ENCODE measurements at places on chromosomes 5 and 9. TPM values are rescaled to one million over a fixed set of nuclear protein-coding genes. Genes with fewer than 3 reads are reported as not detected.

- DNase-seq, result no peak
Observed at GRCh38 chr9:79565245-79565644, 6.5 kb upstream of the TLE4 start.

GRCh38 chr5:65816729-65817128 lies 94.7 kb downstream of the NLN start:
- no peak for DNase-seq

- peak; percentile 75 for DNase-seq
Observed at GRCh38 chr5:143652108-143652700, 159.8 kb upstream of the HMHB1 start.

GRCh38 chr5:172162323-172162986 lies 25.6 kb downstream of the STK10 start:
- peak; percentile 28 for DNase-seq

- DNase-seq, result peak; percentile 1
Observed at GRCh38 chr5:59276917-59277372, 616.6 kb downstream of the PDE4D start.

GRCh38 chr5:169801781-169802180 lies 164.7 kb downstream of the DOCK2 start:
- peak; percentile 41 for DNase-seq

DNA sequence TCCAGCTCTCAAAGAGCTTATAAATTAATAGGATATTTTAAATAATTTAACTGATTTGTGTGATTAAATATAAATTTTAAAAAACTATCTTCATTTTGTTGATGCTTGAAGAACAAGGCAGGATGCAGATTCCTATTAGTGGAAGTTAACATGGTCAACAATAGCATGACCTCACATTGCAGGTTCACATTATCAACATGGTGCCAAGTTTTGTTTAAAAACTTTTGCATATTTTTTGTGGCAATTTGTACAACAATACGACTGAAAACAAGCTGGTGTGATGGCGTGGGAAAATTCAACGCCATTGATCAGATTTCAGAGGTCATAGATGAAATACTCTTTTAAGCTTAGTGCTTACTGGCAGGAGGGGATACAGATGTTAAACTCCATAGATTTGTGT lies 114.1 kb upstream of the MYO10 start:
- no peak for DNase-seq

DNA sequence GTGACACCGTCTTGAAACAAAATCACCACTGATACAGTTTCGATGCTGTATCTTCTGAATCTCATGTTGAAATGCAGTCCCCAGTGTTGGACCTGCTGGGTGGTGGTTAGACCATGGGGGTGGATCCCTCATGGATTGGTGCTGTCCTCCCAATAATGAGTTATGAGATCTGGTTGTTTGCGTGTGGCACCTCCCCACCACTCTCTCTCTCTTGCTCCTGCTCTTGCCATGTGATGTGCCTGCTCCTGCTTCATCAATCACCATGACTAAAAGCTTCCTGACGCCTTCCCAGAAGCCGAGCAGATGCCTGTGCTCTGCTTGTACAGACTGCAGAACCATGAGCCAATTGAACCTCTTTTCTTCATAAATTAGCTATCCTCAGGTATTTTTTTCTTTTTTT lies 15.2 kb upstream of the C5orf15 start:
- DNase-seq, result no peak

DNA sequence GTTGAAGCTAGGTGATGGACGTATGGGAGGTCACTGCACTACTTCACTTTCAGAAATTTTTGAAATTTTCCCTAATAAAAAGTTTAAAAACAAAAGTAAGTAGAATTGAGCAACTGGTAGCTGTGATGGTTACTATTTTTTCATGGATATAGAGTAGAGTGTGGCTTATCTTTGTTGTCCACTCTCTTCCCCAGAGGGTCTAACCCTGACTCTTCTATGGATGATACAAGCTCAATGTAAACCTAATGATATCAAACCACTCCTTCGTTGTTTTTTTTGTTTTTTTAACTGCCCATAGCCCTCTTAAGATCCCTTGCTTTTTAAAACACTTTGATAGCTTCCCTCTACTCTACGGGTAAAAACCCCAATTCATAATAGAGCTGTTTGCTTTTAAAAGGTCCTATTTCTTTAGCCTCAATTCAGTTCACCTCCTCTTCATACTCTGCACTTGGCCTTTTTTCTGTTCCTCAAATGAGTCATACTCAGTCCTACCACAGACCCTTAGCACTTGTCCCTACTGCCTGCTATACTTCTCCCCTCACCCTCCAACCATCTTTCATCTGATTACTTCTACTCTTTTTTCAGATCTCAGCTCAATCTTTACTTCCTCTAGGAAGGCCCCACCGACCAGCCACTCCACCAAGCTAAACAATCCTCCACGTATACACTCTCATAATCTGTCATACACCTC lies 2.6 kb downstream of the HDAC3 start:
- DNase-seq, result no peak

DNA sequence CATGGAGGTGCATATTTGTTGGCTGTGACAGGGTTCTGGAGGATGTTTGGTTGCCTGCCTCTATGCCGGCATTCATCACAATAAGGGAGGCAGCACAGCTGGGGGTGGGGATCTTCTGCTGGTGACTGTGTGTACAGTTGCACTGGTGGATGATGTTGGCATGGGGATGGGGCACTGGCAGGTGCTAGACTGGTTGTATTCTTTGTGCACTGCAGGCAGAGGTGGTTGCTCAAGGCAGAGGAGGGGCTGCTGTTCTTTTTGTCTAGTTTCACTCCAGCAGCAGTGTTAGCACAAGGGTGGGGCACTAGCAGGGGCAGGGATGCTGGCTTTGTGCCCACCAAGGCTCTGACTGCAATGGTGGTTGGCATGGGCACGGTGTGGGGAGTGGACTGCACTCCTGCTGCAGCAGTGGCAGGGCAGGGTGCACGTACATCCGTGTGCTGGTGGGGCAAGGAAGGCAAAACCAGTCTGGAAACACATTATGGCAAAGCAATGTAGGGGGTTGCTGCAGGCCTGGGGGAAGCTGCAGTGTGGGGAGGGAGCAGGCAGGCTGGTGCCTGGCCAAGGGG lies 69.3 kb downstream of the ISOC1 start:
- DNase-seq, result no peak

Gene ACTBL2
- 0.03 TPM for polyA plus RNA-seq

Gene BAAT
- polyA plus RNA-seq, result 0.02 TPM

Gene PIP5KL1
- 1.9 TPM for polyA plus RNA-seq

Gene ARSB
- polyA plus RNA-seq, result 24.0 TPM

Gene SEMA4D
- 0.67 TPM for polyA plus RNA-seq

Gene NRG2
- 0.36 TPM for polyA plus RNA-seq

Gene PCDHGB7
- polyA plus RNA-seq, result 15.3 TPM

Gene SLC36A3
- not detected for polyA plus RNA-seq

Data from fibroblast of lung (primary cell).